ENCODE measurements at places on chromosomes 3 and 15. TPM values are rescaled to one million over a fixed set of nuclear protein-coding genes. Genes with fewer than 3 reads are reported as not detected.

SENP8 gene
- total RNA-seq = 1.7 TPM

FBN1 gene
- total RNA-seq = 480 TPM

SLC35G2 gene
- total RNA-seq = 7.1 TPM

TP63 gene
- total RNA-seq = 86.9 TPM

PSTPIP1 gene
- 4.3 TPM for total RNA-seq

LRIG1 gene
- 102 TPM for total RNA-seq

ZNF80 gene
- not detected for total RNA-seq

SLC28A1 gene
- not detected for total RNA-seq

AAGAB gene
- 19.4 TPM for total RNA-seq

THBS1 gene
- total RNA-seq = 291 TPM

BTD gene
- total RNA-seq = 19.0 TPM

IL17RE gene
- 6.3 TPM for total RNA-seq

AGTR1 gene
- 39.6 TPM for total RNA-seq

RPUSD2 gene
- 5.8 TPM for total RNA-seq

FANCD2 gene
- total RNA-seq = 15.0 TPM

ZNF774 gene
- total RNA-seq = 1.3 TPM

SCAANT1 gene
- total RNA-seq = not detected

WDR72 gene
- 0.69 TPM for total RNA-seq

ARNT2 gene
- total RNA-seq = 2.8 TPM

CD200 gene
- 12.2 TPM for total RNA-seq

C3orf70 gene
- 6.5 TPM for total RNA-seq

BCHE gene
- 28.8 TPM for total RNA-seq

GOLGA6L22 gene
- total RNA-seq = not detected

ACAP2 gene
- 76.6 TPM for total RNA-seq

CFAP91 gene
- total RNA-seq = 0.69 TPM

FETUB gene
- total RNA-seq = 0.49 TPM

CALML4 gene
- 6.1 TPM for total RNA-seq

All from skin of body (tissue), 3 donors.